Activated CD4-positive, alpha-beta memory T cell treated with anti-CD3 and anti-CD28 coated beads, Interleukin-2, amount 10 ng/mL, durations not matched to agents 7 days and 5 days (primary cell): ENCODE measurements at places on chromosomes 7 and 10. TPM values are rescaled to one million over a fixed set of nuclear protein-coding genes. Genes with fewer than 3 reads are reported as not detected.
A peak's percentile ranks its signal among the peaks of the same experiment; 100 is the strongest.

DCLRE1A gene
- total RNA-seq: 18.2 TPM

GRCh38 chr10:17181751-17182150, 19.7 kb downstream of the TRDMT1 start:
- no peak overlapping the region for H3K27ac ChIP-seq
- no peak for DNase-seq
- no peaks in the 10 kb centered on the region for H3K27me3 ChIP-seq
- H3K36me3 ChIP-seq: peaks cover 2% of the 10 kb centered on the region
- H3K4me1 ChIP-seq: no peaks in the 10 kb centered on the region

CALY gene
- total RNA-seq: not detected

- no peaks in the 10 kb centered on the region for H3K27me3 ChIP-seq
- peaks cover 4% of the 10 kb centered on the region for H3K36me3 ChIP-seq
- peaks cover 21% of the 10 kb centered on the region for H3K4me1 ChIP-seq
- DNase-seq: no peak
Measured at GRCh38 chr10:69458430-69459100, 7.3 kb downstream of the TSPAN15 start.

GRCh38 chr10:133030781-133031180, 56.9 kb upstream of the ADGRA1 start:
- H3K36me3 ChIP-seq: no peaks in the 10 kb centered on the region
- no peaks in the 10 kb centered on the region for H3K27me3 ChIP-seq
- no peaks in the 10 kb centered on the region for H3K4me1 ChIP-seq

GRCh38 chr10:12358863-12359564, 9.7 kb downstream of the CAMK1D start:
- H3K4me3 ChIP-seq: no peak overlapping the region
- no peak overlapping the region for H3K27ac ChIP-seq
- H3K36me3 ChIP-seq: peaks cover 10% of the 10 kb centered on the region
- DNase-seq: no peak
- peaks cover 28% of the 10 kb centered on the region for H3K4me1 ChIP-seq

- no peak for DNase-seq
- H3K4me3 ChIP-seq: no peak overlapping the region
- peaks cover 4% of the 10 kb centered on the region for H3K27me3 ChIP-seq
- no peak overlapping the region for H3K27ac ChIP-seq
Measured at GRCh38 chr7:22799633-22800032, 23.0 kb downstream of the TOMM7 start.

DNA sequence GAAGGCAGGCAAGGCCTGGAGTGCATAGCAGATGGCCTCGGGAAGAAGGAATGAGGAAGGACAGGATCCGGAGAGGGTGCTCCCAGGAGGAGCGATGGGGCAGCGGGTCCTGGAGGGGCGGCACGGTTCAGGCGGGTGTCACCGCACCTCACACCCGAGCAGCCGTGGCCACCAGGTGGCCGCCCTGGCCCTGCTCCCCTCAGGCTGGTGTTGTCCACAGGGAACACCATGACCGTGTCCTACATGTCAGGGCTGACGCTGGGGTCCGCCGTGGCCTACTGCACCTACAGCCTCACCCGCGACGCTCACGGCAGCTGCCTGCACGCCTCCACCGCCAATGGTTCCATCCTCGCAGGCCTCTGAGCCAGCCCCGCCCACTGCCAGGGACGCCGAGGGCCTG, 19.8 kb downstream of the SLC29A4 start:
- H3K36me3 ChIP-seq: no peaks in the 10 kb centered on the region
- no peak for DNase-seq
- no peaks in the 10 kb centered on the region for H3K4me1 ChIP-seq
- peaks cover 4% of the 10 kb centered on the region for H3K27me3 ChIP-seq
- H3K4me3 ChIP-seq: no peak overlapping the region
- no peak overlapping the region for H3K27ac ChIP-seq

- no peak for DNase-seq
- H3K4me3 ChIP-seq: no peak overlapping the region
- no peaks in the 10 kb centered on the region for H3K36me3 ChIP-seq
- no peaks in the 10 kb centered on the region for H3K4me1 ChIP-seq
Measured at GRCh38 chr7:51446785-51447184, 130.2 kb upstream of the COBL start.

SPDYE1 gene
- not detected for total RNA-seq

CUEDC2 gene
- 64.5 TPM for total RNA-seq

NRCAM gene
- not detected for total RNA-seq

- H3K4me3 ChIP-seq: no peak overlapping the region
- H3K27ac ChIP-seq: no peak overlapping the region
- no peaks in the 10 kb centered on the region for H3K4me1 ChIP-seq
Measured at GRCh38 chr7:131265227-131265626, 62.4 kb upstream of the MKLN1 start.

CYP2C8 gene
- total RNA-seq: not detected

DNA sequence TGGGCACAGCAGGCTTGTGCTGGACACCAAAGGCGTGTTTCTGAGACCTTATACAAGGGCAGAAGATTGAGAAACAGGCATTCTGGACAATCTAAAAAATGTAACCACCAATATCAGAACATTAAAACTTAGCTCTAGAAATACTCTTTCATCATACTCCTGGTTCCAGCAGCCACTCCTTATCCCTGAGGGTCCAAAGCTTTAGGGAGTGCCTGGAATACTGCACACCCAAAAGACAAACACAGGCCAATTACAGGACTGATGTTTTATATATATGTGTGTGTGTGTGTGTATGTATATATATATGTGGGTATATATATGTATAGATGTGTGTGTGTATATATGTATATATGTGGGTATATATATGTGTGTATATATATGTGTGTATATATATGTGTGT, 39.6 kb downstream of the FAM171A1 start:
- no peaks in the 10 kb centered on the region for H3K4me1 ChIP-seq
- no peak for DNase-seq
- no peak overlapping the region for H3K27ac ChIP-seq
- no peaks in the 10 kb centered on the region for H3K27me3 ChIP-seq
- H3K36me3 ChIP-seq: no peaks in the 10 kb centered on the region
- no peak overlapping the region for H3K4me3 ChIP-seq

C10orf71 gene
- total RNA-seq: not detected

DNA sequence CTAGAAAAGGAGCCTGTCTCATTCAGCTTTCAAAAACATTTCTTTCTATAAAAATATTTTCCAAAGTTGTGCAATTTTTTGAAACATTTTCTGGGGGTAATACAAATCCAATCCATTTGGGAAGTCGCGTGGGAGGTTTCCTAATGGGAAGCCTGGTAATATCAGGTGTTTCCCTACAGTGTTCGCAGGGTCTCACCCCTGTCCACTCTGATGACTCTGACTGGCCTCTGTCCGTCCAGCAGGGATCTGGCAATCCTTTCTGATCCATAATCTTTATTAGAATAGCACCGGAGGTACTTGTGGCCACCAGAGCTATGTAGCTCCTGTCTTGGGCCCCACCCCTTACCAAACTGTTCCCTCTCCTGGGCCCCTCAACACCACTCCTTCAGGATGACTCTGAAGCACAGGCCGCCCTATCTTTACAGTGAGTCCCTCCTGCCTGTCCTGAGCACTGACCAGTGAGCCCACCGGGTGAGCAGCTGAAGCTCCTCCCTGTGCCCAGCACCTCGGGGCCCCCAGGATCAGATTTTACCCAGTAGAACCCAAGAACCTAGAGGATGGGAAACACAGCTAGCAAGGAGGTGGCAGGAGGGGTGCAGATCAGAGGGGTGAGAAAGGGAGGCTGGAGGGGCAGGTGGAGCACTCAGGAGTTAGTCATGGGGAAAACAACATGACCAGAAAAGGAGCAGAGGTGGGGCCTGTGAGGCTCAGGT, 84.8 kb downstream of the PTPRE start:
- H3K27me3 ChIP-seq: peaks cover 3% of the 10 kb centered on the region
- no peak overlapping the region for H3K4me3 ChIP-seq
- H3K4me1 ChIP-seq: peaks cover 43% of the 10 kb centered on the region
- peak overlapping the region; percentile 71 for H3K27ac ChIP-seq
- DNase-seq: no peak

PBLD gene
- total RNA-seq: 1.4 TPM
